Activated naive CD8-positive, alpha-beta T cell treated with anti-CD3 and anti-CD28 coated beads for 36 hours (primary cell): ENCODE measurements at places on chromosomes 3 and 15. TPM values are rescaled to one million over a fixed set of nuclear protein-coding genes. Genes with fewer than 3 reads are reported as not detected.

The MAGI1 gene
- total RNA-seq: 0.16 TPM

The RAB6B gene
- 0.08 TPM for total RNA-seq

- no peak for DNase-seq
- peaks cover 45% of the 10 kb centered on the region for H3K27me3 ChIP-seq
- no peak overlapping the region for H3K4me3 ChIP-seq
- H3K27ac ChIP-seq: no peak overlapping the region
- H3K36me3 ChIP-seq: no peaks in the 10 kb centered on the region
Measured at GRCh38 chr15:61336026-61336638, 107.0 kb upstream of the RORA start.

DNA sequence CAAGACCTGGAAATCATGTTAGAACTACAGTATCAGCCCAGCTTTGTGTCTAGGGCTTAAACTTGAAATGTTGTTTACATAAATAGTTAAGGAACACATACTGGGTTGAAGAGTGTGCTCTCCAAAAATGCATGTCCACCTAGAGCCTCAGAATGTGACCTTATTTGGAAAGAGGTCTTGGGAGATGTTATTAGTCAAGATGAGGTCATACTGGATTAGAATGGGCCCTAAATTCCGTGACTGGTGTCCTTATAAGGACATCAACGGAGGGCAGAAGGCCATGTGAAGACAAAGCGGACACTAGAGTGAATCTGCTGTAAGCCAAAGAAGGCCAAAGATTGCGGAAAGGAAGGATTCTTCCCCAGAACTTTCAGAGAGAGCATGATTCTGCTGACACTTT, 759.2 kb upstream of the CFAP20DC start:
- no peaks in the 10 kb centered on the region for H3K36me3 ChIP-seq
- H3K4me3 ChIP-seq: no peak overlapping the region
- peaks cover 8% of the 10 kb centered on the region for H3K4me1 ChIP-seq
- no peak overlapping the region for H3K27ac ChIP-seq

GRCh38 chr3:110795163-110795562, 276.5 kb upstream of the NECTIN3 start:
- peaks cover 18% of the 10 kb centered on the region for H3K27me3 ChIP-seq
- no peak overlapping the region for H3K27ac ChIP-seq
- H3K4me1 ChIP-seq: no peaks in the 10 kb centered on the region
- no peak for DNase-seq
